Amniotic stem cell (primary cell): ENCODE measurements at places on chromosomes 4 and X.

GRCh38 chrX:153883163-153883843 lies 2.7 kb downstream of the L1CAM start:
- no peak for DNase-seq

GRCh38 chr4:40645586-40645985 lies 15.9 kb upstream of the RBM47 start:
- DNase-seq = no peak

- peak; percentile 11 for DNase-seq
Observed at GRCh38 chr4:187209921-187210613, 486.4 kb upstream of the FAT1 start.

DNA sequence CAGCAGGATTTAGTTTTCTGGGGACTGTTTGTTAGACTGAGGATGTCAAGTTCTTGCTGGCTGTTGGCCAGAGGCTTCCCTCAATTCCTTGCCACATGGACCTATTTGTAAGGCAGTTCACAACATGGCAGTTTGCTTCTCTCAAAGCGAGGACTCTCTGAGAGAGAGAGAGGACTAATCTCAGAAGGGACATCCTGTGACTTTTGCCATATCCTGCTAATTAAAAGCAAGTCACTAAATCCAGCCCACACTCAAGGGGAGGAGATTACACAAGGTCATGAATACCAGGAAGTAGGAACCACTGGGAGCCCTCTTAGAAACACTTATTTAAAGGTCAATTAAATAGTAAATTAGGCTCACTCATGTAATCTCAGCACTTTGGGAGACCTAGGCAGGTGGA lies 38.2 kb downstream of the PPP1R2C start:
- no peak for DNase-seq

DNA sequence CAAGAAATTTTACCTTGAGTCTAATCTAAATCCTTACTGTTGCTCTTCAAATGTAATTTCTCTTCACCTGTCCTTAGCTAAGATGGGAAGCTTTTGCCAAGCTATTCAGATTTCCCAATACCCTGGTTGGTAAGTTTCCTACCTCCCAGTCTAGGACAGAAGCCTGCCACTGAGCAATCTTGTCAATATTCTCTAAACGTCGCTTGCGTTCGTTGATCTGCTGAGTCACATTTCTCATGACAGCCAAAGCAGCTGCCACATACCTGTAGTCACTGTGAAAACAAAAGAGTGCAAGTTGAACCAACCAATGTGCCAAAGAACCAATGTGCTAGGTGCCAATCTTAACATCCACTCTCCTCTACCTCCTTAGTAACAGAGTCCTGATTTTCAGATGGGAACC lies 111.1 kb downstream of the ARHGEF9 start:
- DNase-seq = no peak

DNA sequence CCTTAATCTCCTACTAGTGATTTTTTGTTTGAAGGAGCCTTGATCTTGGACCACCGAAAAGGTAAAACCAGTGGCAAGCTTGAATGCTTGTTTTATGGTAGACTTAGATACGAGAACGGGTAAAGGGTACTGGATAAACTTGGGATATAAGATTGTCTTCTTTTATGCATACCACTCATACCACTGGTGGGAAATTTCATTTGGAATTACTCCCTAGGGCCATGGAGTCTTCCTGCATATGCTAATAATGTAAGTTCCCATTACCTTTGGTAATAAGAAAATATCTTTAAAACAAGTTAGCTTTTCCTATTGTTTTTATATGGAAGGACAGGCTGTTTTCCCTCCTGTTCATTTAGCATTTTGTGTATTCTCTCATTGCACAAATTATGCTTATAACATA lies 11.7 kb downstream of the SMARCAD1 start:
- DNase-seq = no peak

DNA sequence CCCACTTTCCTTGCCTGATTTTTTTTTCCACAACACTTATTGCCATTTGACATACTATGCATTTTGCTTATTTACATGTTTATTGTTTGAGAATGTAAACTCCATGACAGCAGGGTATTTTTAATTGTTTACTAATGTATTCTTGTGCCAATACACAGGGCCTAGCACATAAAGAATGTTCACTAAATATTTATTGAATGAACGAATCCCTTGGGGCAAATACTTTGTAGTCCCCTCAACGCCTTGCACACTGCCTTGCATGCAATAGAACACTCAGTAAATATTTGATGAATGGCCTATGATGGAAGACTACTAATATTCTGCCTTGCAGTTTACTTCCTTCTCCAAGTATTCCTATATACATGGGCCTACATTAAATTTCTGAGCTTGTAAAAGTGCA lies 1.4 kb upstream of the PRPS1 start:
- DNase-seq = no peak
